CD4-positive, alpha-beta T cell treated with Interleukin-17A for 1 hour (primary cell): ENCODE measurements at places on chromosomes 12 and 14.

- no peak for DNase-seq
These were observed 4.2 kb downstream of the MLF2 start for GRCh38 chr12:6748761-6749160.

GRCh38 chr12:49733219-49734017, 7.9 kb upstream of the TMBIM6 start:
- no peak for DNase-seq

DNA sequence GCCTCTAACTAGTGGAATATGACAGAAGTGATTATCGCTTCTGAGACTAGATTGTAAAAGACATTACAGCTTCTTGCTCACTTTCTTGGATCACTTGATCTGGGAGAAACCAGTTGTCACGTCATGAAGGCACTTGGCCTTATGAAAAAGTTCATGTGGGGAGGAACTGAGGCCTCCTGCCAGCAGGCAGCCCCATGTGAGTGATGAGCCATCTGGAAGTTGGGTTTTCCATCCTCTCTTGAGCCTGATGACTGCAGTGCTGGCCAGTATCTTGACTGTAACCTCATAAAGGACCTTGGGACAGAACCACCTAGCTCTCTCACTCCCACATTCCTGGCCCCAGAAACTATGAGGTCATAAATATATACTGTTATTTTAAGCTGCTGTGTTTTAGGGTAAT, 28.0 kb downstream of the TTLL5 start:
- DNase-seq, result no peak

- DNase-seq, result no peak
These were observed 256.9 kb downstream of the CACNA1C start for GRCh38 chr12:2309647-2310046.

DNA sequence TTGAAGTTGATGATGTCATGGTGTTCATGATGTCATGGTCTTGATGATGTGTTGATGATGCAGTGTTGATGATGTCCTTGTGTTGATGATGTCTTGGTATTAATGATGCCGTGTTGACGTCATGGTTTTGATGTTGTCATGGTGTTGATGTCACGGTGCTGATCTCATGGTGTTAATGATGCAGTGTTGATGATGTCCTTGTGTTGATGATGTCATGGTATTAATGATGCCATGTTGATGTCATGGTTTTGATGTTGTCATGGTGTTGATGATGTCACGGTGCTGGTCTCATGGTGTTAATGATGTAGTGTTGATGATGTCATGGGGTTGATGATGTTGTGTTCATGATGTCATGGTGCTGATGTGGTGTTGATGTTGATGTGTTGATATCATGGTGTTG, 48.0 kb upstream of the RIMBP2 start:
- no peak for DNase-seq

- DNase-seq, result no peak
These were observed 207.9 kb downstream of the TMEM132C start for GRCh38 chr12:128474916-128475315.

- DNase-seq, result peak; percentile 38
These were observed 21.1 kb downstream of the TMBIM6 start for GRCh38 chr12:49762468-49762847.

DNA sequence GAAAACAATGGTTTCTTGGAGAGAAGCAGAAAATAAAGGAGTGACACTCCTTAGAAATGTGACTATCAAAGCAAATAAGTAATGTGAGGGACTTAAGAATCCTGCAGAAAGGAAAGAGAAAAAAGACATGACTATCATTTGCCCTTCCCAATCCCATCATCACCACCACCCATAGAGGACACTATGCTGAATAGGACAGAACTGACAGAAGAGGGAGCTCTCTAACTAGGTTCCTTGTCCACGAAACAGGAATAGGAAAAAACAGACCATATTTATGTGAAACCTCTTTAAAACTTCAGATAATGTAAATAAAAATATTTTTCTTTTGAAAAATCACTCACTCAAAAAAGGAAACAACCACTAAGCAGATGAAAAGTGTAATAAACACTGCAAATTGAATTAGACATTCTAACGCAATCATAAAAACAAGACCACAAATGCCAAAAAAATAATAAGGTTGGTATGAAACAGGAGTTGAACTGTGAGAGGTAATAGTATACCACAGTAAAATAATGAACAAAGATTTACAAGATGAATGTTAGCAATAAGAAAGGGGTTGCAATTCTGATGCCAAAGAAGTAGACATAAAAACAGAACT, 24.1 kb downstream of the KLRD1 start:
- peak; percentile 55 for DNase-seq

GRCh38 chr12:13186302-13186701, 10.2 kb upstream of the EMP1 start:
- no peak for DNase-seq

DNA sequence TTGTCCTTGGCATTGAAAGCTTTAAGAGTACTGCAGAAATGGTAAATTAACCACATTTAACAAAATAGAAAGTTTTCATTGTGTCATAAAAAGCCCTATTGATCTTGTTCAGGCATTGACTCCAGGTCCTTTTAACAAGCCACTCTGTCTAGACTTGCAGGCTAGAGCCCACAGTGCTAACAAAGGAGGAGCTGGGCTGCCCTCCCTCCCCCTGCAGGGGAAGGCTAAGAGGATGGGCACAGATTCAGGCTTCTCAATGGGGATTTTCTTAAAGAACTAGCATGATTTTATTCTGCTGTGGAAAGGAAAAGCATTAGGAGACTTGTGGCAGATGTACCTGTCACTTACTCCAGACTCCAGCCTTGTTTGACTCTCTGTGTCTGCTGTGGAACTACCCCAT, 463.6 kb downstream of the NRXN3 start:
- DNase-seq, result no peak

GRCh38 chr12:112170376-112170775, 45.0 kb downstream of the TRAFD1 start:
- peak; percentile 37 for DNase-seq

- no peak for DNase-seq
These were observed 1358.8 kb upstream of the TMEM132C start for GRCh38 chr12:126907900-126908764.

- DNase-seq, result no peak
These were observed 102.6 kb upstream of the MED13L start for GRCh38 chr12:116380108-116380507.

GRCh38 chr12:6839482-6840201, 1.1 kb upstream of the GNB3 start:
- DNase-seq, result no peak

GRCh38 chr14:96648506-96649326, 146.5 kb downstream of the PAPOLA start:
- DNase-seq, result no peak

DNA sequence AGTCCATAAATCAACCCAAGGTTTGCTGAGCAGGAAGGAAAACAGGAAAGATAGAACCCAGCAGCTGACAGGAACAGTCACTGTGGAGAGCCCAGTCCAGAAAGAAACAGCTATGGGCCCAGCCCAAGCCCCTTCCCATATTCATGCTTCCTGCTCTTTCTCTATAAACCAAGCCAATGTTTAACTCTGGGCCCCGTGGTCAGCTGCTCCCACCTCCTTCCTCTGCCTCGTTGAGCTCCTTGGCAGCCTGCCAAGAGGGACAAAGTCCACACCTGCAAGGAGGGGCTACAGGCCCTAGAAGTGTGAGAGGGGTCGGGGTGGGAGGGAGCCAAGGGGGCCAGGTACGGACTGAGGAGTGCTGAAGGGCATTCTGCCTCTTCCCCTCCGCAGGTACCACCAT, 10.0 kb downstream of the SLC6A13 start:
- no peak for DNase-seq

- no peak for DNase-seq
These were observed 13.2 kb downstream of the ZNF219 start for GRCh38 chr14:21084998-21085853.

DNA sequence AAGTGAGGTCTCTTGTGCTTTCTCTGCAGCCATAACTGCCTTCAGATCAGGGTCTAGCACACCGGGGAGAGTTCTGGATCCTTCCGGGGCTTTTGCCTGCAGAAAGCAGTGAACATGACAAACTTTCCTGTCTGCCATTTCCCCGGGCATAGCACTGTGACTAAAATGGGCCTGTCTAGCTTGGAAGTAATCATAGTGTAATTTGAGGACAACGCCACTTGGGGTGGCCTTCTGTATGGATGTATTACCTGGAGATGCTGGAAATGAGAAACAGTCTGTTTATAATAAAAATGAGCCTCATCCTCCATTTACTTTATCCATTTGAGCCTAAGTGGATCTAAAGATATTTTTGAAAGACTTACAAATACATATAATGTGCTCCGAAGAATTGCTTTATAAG, 453.7 kb downstream of the VRK1 start:
- DNase-seq, result no peak

GRCh38 chr12:49110464-49111155, at the start of gene LMBR1L:
Gene LMBR1L (minus strand): TSS chr12:49110847. CDS start chr12:49110555, 292 bp downstream.
- peak; percentile 99 for DNase-seq

DNA sequence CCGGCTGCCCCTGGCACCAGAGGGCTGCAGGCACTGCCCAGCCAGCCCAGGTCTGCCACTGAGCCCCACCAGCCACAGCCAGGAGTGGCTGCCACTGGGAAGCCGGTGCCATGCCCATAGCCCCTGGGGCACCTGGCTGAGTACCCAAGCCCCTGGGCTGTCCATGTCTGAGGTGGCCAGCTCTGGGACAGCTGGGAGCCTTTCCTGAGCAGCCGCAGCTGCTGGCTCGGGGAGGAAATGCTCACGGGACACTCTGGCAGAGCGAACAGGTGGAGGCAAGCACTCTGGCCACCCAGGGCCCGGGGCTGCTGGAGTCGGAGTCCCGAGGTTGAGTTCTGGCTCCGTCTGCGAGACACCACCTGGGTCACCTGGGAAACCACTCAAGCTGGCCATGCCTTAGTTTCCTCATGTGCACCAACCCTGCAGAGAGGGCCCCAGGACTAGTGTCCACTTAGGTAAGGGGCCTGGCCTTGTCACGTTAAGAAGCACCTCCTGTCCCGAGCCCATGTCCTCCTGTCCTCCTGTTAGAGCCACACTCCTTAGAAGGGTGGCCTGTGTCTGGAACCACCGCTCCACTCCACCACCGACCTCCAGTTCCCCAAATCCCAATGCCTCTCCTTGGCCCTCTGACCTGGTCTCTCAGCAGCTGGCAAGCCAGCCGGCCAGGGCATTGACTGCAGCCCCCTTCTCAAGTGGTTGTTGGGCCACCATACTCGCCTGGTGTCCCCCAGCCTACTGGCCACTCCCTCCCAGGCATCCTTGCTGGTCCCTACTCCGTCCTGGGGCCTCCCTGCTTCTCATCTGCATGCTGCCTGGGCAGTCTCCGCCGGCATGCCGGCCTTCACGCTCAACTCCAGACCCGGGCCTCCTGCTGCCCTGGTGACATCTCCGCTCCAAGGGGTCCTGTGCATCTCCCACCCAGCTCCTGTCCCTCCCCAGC, 45.3 kb downstream of the BEGAIN start:
- DNase-seq, result no peak

- DNase-seq, result no peak
These were observed 408 bp upstream of the CACNA2D4 start for GRCh38 chr12:1918884-1919236.

DNA sequence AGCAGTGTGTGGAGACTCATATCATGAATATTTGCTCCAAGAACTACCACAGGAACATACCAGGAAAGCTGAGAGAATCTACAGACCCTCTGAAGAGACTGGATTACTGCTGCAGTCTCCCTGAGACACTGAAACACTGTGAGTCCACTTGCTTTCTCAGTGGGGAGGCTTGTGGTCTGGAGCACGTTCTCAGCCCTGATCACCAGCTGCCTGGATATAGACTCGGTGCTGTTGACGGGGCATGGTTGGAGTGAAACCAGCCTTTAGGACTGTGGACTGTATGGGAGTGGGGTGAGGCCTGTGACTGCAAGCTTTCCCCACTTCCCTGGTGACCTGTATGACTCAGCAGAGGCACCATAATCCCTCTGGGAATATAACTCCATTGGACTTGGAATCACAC, 525.8 kb upstream of the FBXO33 start:
- DNase-seq, result no peak

- DNase-seq, result no peak
These were observed 115.5 kb downstream of the DHRS2 start for GRCh38 chr14:23751616-23752015.

DNA sequence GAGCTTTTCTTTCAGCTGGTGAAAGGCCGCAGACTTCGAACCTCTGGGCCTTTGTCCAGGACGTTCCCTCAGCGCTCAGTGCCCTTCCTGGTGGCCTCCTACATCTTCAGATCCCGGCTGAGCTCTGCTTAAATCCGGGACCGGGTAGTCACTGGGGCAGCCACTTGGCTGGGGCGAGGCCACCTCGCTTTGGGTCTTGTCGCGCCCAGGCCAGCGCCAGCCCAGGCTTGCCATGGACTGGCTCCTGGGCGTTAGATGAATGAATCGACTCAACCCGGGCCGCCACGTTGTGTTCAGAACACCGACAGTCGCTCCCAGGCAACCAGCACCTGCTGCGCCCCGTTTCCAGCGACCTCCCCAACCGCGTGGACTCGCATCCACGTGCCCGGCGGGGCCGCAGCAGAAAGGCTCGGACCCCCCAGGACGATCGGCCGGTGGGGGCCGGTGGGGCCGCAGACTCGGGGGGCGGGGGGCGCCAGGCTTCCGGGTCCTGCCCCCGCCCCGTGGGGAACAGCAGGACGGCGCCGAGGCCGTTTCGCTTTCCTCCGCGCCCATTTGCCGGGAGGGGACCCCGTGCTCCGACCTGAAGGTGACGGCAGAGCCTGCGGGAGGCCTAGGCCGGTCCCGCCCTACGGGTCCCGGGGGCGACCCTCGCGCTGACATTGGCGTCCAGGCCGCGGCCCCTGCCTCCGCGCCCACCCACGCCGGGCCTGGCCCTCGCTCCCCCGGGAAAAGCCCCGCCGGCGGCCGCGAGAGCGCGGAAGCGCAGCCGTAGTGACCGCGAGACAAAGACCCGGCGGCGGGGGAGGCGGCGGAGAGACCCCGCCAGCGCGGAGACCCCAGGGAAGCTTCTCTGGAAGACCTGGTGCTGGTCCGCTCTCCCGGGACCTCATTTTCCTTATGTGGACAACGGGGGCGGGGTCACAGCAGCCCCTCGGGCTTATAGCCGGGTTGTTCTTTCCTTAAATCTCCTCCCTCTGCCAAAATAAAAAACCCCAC, 37.3 kb upstream of the RCOR1 start:
- DNase-seq, result peak; percentile 63

GRCh38 chr12:53956914-53957536, 2.3 kb downstream of the HOXC12 start:
- no peak for DNase-seq

DNA sequence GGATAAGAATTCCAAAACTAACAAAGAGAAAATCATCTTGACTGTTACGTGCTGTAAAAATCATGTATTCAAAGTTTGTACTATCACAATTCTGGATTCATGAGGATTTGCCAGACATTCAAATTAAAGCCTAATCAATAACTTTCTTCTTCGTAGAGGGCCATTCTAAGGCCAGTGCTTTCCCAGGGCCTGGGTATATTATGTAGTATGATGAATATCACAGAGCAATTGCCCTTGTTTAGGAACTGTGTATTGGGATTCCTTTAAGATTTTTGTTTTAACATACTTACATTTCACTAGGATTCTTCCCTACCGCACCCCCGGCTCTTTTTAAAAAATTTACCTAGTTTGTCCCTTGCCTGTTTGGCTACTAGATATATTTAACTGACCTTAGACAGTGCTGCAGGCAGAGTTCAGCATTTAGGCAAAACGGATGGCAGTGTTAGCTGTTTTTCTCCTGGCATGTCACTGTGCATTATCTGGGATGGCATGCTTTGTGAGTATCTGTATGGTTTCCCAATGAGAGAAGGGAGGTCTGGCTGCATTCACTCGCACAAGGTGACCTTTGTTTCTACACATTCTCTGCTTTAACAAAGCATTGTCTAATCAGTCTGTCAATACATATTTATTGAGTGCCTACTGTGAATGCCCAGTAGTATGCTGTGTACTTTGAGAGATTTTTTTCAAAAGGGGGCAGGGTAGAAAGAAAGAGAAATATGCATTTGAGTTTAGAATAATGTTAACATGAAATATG, 63.3 kb downstream of the ERC1 start:
- DNase-seq, result no peak

GRCh38 chr14:88535149-88535548, 19.7 kb downstream of the PTPN21 start:
- no peak for DNase-seq
